ENCODE measurements at places on chromosomes 4 and X. TPM values are rescaled to one million over a fixed set of nuclear protein-coding genes. Genes with fewer than 3 reads are reported as not detected.

DNA sequence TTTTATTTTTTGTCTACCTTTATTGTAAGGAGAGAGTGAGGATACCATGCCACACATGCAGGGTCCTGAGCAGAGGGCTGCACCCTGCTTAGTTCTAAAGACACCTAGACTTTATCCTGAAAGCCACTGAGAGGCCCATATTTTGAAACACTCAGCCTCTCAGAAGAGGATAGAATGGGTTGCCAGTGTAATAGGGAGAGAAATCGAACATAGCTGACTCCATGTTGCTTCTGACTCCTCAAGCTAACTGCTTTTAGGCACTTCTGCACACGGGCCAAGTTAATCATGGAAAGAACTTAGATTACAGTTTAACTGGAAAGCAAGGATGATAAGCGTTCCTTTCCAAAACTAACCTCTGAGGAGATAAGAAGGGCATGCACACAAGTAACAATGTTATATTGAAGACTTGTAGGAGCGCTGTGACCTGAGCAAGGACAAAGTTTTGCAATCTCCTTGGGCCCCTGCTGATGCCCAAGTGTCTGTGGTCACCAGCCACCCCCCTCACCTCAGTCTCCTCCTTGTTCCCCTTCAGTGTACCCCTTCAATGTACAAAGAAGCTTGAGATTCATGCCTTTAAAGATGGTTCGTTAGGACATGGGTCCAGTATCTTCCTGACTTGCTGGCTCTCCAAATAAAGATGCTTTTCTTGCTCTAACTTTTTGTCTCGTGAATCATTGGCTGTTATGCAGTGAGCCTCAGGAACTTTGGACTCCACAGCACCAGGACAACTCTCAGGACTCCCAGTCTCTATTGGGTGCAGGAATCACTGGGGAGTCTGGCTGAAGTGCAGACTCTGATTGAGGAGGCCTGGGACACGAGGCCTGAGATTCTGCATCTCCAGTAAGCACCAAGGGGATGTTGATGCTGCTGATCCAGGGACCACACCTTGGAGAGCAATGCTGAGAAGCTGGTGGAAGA is 25.4 kb upstream of the CD99 start:
- no peak for DNase-seq

DNA sequence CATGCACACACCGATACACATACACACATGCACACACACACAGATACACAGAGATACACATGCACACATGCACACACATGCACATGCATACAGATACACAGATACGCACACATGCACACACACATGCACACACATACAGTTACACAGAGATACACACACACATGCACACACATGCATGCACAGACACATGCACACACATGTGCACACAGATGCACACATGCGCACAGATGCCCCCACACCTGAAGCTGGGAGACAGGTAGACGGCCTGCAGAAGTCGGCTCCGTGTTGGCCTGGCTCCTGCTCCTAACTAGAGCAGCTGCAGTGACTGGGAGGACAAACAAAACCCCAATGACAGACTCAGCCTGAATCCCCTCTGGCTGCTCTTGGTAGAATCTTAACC is 46.8 kb downstream of the PSAPL1 start:
- no peak for DNase-seq

The EPHA5 gene
- not detected for total RNA-seq

- DNase-seq: no peak
These were observed 387.9 kb upstream of the TENM3 start for GRCh38 chr4:181855307-181855706.

The SMIM10 gene
- total RNA-seq: 0.16 TPM

- no peak for DNase-seq
These were observed 928.7 kb upstream of the PRKX start for GRCh38 chrX:4642114-4642513.

GRCh38 chrX:102934624-102935023 is 2.4 kb upstream of the RAB40AL start:
- DNase-seq: peak; percentile 52

DNA sequence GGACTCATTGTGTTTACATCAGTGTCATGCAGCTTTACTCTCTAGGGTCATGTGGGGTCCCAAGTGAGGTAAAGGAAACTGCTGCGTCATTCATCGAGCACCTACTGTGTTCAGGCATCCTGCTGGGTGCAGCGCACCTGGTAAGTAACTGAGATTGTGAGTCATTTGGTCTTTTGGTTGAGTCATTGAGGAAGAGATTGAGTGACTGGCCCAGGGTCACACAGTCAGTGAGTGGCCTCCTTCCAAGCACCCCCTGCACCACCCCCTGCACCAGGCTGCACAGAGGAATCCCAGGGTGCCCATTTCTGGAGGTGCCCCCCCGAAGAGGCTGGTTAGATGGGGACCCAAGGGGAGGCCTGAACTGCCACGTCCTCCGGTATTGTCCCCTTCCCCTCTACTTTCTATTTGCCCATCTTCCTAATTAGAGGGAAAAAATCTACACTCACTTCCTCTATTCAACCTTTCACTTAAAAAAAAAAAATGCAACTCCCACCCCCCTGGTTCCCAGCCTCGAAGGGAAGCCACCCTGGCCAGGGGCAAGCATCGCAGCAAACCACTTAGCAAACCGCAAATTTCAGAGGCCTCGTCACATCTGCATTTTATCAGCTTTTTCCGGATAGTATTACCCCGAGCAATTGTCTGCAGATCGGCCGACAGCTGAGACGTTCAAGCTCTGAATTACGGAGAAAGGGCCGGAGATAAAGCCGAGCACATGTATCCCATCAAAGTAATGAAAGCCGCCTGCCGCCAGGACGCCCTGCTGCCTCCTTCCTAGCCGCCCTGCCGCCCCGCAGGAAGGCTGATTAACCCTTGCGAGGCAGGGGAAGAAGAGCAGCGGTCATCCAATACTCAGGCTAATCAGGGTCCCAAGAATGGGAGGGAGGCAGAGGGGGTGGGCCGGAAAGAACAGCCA is 96.3 kb upstream of the MSX1 start:
- DNase-seq: no peak

The FRAS1 gene
- total RNA-seq: 0.15 TPM

GRCh38 chrX:43836435-43837184 is 45.6 kb downstream of the MAOB start:
- DNase-seq: peak; percentile 43

DNA sequence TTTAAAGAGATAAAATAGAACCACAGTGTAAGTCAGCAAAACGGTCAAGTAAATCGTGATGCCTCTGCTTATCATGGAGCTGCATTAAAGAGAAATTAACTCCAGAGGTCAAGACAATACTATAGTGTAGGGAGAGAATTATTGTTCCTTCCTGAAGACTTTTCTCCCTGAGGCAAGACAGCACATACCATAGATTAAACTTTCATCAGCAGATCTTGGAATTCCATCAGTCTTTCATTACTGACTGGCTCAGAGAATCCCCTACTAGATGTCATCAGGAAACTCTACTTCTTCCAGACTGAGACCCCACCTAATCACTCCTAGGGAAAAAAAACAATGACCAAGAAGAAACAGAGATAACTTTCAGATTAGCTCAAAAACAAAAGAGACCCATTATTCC is 131.3 kb downstream of the NSUN7 start:
- DNase-seq: no peak

GRCh38 chr4:185396724-185397385 is at the start of gene ANKRD37:
Gene ANKRD37, plus strand, starts transcription at chr4:185396841. Its CDS starts 83 bp downstream, at chr4:185396924.
- no peak for DNase-seq

DNA sequence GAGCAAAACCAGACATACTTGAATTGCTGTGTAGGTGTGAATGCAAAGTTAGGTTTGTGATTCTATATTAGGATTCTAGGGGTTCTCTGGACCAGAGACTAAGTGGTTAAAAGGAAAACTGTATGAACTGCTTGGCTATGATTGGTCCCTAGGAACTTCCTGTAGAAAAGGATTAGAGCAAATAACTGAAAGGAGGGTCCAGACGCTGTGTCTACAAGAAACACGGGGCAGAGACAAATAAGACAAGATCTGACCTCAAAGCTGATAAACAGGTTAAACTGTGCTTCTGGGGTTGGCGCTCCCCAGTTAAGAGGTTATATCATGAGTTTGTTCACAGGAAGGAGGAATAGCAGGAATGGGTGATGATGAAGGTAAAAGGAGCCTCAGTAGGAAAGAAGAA is 183.6 kb downstream of the MGST2 start:
- DNase-seq: no peak
